NCI-H2029 treated with DMSO at 0.1 percent for 48 hours (cell line): ENCODE measurements at places on chromosomes 5 and 9.

DNA sequence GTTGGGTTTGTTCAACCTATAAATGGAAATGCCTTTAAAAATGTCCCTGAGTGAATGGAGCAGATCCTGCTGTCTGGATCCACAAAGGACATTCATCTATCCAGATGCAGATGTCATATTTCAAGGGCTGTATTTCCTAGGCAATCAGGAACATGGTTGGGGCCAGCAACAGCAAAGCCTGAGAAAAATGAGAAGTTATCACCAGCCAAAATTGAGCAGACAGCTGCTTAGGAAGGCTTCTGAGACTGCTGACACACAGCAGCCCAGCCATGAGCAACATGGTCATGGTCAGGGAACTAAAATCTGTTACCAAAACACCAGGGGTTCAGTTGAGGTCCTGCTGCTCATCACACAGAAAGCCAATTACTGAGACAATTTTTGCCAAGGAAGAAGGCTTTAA is 9.2 kb upstream of the IL7R start:
- no peak for DNase-seq

- DNase-seq, result no peak
These were observed 72.5 kb upstream of the NMUR2 start for GRCh38 chr5:152477536-152477935.

GRCh38 chr5:72951671-72952468 is 4.0 kb upstream of the FCHO2 start:
- DNase-seq, result no peak

DNA sequence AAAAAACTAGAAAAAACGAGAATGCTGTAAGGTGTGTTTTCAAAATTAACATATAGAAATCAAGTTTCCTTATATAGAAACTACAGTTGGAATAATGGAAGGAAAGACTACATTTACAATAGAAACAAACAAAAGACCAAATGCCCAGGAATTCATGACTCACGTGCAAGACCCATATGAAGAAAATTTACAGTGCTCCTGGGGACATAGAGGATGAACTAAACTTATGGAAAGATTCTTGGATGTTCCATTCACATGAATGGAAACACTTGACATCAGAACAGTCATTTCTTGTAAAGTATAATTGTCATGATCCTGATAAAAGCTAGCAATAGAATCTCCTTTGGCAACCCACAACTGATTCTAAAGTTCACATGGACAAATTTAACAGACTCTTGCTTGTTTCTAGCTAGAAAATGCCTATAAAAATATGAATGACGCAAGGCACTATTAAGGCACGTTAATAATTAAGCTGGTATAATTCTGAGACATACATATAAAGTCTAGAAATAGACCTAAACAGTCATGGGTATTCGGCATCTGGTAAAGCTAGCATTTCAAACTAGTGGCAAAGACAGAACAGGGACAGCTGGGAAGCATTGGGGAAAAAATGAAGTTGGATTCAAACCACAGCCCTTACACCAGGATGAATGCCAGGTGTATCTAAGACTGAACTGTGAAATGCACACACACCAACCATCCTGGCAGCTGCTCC is 5.1 kb upstream of the ZFP62 start:
- no peak for DNase-seq

DNA sequence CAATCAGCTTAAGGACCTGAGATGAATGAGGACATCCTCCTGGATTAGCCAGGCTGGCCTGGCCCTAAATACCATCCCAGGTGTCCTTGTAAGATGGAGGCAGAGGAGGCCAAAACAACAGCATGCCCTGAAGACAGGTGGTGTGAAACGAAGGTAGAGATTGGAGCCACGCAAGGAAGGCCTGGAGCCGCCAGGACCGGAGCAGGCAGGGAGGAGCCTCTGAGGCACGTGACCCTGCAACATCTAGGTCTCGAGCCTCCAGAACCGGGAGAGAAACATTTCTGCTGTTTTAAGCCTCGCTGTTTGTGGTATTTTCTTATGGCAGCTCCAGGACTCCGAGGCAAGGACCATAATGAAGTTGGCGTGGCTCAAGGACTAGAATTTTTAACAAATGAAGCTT is 9.7 kb upstream of the COL5A1 start:
- DNase-seq, result no peak

- no peak for DNase-seq
These were observed 38.2 kb upstream of the BTNL3 start for GRCh38 chr5:180950291-180950949.

DNA sequence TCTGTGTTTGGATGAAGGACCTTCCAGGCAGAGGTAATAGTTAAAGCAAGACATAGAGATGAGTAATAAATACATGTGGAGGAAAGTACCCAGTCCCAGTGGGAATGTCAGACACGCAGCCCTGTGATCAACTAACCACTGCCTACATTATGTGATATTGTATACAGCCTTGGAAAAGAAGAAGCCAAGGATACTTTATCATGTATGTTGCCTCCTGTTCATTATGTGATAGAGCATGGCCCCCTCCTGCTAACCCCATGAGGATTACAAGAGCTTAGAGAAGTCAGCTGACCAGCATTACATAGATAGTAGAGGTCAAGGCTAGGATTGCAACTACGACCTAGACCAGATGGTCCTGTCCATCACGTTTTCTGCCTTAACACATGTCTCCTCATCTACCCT is 497.0 kb upstream of the TNC start:
- DNase-seq, result no peak

DNA sequence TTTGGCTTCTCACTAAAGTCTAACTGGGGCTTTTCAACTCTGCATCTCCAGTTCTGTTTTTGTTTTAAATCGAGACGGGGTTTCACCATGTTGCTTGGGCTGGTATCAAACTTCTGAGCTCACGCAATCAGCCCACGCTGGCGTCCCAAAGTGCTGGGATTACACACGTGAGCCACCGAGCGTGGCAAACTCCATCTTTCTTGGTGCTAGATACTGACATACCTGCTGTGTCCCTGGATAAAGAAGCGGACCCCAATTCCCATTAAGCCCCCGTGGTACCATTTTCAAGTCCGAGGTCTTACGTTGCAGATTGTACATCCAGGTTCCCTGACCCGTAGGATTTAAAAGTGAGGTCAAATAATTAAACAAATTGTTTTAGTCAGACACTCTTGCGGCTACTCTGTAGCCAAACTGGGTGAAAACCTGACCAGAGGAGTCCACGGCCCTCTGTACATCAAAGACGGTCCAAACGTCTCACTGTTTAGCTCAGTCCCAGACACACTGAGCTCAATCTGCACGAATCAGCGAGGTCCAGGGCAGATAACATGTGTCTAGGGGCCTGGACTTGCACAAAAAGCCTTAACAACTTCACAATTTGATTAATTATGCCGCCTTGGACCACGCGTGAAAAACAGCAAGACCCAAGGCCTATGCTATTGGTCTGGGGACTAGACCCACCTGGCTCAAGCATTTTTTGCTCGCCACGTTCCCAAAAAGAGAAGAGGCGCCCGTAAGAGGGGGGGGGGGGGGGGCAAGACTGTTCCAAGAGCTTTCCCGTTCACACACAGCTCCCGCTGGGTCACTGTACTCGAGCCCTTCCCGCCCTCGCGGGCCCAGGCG is 727 bp upstream of the DNAJA1 start:
- DNase-seq, result no peak

DNA sequence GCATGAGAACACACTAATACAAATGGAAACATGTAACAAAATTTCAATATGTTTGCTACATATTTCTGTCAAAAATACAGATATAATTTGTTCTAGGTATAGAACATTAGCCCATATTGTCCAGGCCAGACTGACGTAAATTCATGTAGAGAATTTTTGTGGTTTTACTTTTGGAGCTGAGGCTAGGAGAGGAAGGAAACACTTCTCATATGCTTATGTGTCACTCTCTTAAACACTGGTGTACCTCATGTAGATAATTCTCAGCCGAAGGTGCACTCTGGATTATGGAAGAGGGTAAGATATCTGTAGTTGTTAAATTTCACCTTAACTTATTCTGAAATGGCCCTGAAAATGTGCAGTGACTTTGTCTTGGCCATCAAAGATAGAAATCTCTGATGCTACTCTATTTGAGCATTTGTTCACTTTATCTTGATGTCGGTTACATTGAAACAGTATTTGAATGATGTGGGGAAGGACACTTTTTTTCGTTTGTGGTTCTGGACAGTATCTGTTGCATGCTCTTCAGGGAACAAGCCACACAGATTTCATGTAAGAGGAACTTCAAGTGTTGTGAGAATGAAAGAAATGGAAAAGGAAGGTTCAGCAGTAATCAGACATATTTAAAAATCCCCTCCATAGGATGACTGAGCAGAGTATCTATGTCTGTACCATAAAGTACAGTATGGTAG is 202.7 kb downstream of the SPATA31D1 start:
- no peak for DNase-seq

GRCh38 chr5:179827680-179828079 is 7.0 kb downstream of the SQSTM1 start:
- DNase-seq, result no peak

DNA sequence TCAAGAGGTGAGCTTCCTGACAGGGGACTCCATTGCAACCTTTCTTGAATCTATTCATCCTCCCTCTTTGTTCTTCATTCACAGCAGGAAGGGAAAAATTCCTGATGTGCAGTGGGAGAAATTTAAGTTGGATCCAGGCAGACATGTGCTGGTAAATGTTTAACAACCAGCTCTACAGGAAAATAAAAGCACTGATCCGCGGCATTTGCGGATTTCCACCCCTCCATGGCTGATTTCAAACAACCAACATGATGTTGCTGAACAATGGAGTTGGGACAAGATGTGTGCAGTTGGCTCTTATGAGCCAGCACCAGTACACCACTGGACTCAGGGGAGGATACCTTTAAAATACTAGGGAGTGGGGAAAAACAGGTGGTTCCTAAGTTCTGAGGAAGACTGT is 47.0 kb downstream of the SPRY4 start:
- DNase-seq, result no peak

DNA sequence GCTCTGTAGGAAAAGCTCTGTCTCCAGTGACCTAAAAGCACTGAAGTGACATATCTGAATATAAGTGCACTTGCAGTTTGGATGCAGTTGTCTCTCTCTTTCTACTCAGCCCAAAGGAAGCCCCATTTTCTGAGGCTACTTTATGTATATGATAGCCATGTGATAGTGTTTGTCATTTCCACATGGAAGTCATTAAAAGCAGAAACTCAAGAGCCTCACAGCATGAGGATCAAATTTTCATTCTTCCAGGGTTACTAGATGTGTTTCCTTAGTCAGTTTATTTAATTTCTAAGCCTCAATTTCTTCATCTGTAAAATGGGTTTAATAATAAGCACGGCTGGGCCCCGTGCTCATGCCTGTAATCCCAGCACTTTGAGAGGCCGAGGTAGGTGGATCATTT is 36.7 kb downstream of the RNF44 start:
- DNase-seq, result no peak

DNA sequence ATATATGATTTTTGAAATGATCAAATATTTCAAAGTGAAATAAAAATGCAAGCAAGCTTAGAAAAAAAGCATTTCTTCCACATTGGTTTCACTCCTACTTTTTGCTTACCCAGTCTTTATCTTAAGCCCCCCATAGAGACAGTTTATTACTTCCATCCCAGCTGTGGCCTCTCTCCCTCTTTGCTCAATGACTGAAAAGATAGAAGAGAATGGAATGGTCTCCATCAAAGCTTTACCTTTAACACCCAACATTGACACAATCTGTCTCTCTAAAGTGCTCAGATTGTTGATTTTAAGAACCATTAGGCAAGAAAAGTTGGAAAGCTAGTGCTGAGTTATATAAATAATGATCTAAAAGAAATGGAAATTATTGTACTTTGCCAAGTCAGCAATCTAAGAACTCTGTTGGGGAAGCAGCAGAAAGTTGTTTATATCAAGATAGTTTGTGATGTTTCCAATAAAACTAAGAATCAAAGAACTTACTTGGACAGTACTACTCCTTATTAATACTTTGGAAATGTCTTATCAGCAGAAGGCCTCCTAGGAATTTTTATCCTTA is 277.5 kb upstream of the NREP start:
- no peak for DNase-seq

DNA sequence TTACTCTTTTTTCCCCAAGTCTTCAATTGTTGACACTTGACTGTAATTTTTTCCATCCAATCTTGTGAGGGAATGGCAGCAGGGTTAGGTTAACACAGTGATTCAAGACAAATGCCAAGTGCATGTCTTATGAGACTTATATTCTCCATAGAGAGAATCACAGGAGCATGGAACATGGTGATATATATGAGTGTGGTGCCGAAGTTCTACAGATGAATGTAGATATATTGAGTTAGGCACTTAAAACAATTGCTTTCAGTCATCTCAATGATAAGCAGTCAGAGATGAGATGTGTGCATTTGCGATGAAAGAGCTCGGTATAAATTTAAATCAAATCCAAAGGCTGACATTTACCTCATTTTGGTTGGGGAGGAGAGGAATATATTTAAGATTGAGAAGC is 211.2 kb downstream of the CDH10 start:
- DNase-seq, result no peak

- DNase-seq, result no peak
These were observed 11.0 kb upstream of the DENND1A start for GRCh38 chr9:123940721-123941523.

- DNase-seq, result no peak
These were observed 6.4 kb upstream of the JMY start for GRCh38 chr5:79229357-79230174.

- DNase-seq, result no peak
These were observed 109.1 kb downstream of the DOCK2 start for GRCh38 chr5:169746147-169746694.

GRCh38 chr9:27377147-27377807 is 80.3 kb upstream of the EQTN start:
- DNase-seq, result no peak

DNA sequence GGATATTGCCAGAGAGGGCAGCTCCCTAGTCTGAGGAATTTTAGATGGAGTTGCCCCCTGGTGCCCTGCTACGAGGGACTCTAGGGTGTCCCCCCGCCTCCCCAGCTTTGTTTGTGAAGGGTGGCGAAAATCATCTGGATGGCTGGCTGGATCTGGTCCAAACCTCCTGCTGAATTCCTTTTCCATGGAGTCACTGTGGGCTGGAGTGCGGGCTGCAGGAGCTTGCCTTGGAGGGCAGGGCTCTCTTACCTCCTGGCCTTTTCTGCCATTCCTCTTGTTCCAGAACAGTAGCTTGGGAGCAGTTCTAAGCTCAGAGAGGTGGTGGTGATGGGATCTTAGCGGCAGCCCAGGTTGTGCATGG is 2.1 kb downstream of the SYNPO start:
- DNase-seq, result no peak

DNA sequence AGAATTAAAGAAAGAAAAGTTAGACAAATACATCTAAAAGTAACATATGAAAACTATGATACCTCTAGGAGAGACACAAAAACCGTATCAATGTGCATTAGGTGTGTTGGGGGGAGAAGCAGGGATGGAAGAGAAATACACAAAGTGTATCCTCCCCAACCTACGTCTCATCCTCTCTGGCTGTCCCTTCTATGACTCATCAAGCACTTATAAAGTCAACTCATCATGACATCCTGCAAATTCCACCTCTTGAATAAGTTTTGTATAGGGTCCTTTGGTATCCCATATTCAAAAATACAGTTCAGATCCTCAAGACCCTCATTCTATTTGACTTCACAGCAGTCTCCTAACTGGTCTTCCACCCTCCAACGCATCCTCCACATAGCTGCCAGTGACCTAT is 917.6 kb upstream of the DMAC1 start:
- DNase-seq, result no peak
